ENCODE measurements at places on chromosomes 6 and 20.

DNA sequence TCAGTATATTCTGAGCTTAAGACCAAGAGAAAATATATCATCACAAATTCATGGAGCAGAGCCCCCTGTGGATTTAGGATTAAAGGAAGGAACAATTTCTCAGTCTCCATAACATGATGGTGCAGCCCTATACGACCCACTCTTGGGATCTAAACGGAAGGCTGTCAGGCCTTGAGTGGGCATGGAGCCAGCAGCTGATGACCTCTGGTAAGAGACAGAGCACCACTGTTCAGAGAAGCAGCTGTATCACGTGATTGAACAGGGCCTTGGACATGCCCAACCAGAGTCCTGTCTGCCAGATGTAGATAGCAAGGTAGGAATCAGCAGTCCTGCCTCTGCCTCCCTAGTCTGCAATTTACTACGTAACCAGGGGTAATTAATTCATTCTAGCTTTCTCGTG lies 259.4 kb upstream of the POU3F2 start:
- DNase-seq: no peak

- DNase-seq: no peak
Measured at GRCh38 chr6:140590641-140591040, 1216.2 kb upstream of the CITED2 start.

GRCh38 chr6:91715171-91715805 lies 1128.4 kb upstream of the MAP3K7 start:
- no peak for DNase-seq

GRCh38 chr20:51607170-51607569 lies 64.7 kb upstream of the NFATC2 start:
- DNase-seq: no peak

DNA sequence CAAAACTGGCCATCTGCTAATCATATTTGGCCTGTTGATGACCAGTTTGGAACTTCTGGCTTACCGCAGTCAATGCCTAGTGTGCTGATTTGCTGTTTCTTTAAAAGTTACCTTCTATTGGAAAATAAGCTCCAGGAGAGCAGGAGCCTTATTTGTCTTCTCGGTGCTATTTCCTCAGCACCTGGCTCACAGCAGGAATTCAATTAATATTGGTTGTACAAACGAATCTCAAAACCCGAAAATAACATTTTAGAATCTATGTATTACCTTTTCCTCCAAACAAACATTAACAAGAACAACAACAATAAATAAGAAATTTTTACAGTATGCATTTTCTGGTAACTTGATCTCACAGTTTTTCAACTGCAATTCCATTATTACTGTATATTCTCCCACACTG lies 1080.7 kb upstream of the MAP3K7 start:
- DNase-seq: no peak

DNA sequence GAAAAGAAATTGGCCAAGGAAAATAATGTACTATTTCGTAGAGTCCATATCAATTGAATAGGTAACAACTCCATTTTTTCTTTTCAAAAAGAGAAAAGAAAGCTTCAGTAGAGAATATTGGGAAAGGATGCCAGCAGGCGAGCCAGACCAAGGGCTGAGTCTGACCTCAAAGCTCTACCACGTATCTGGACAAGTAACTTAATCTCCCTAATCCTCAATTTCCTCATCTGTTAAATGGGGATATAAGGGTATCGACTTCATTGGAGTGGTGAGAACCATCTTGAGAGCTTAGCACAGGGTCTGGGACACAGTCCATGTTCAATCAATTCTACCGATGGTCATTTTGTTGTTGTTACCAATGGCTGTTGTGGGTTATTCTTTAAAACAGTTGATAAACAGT lies 63.2 kb upstream of the TBC1D7 start:
- DNase-seq: no peak

DNA sequence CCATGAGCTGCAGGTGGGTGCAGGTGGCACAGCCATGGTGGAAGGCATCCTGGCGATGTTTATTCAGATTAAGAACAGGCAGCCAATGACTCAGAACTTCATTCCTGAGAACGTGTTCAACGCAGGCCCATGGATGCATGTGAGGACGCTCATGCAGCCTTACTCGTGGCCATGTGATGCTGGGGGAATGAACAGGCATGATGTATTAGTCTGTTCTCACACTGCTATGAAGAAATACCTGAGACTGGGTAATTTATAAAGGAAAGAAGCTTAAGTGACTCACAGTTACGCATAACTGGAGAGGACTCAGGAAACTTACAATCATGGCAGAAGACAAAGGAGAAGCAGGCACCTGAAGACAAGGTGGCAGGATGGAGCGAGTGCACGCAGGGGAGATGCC lies 146.6 kb downstream of the RNASET2 start:
- DNase-seq: no peak

GRCh38 chr6:110492584-110492983 lies 16.2 kb upstream of the SLC22A16 start:
- no peak for DNase-seq

GRCh38 chr6:164693944-164694343 lies 615.5 kb downstream of the C6orf118 start:
- no peak for DNase-seq

- DNase-seq: no peak
Measured at GRCh38 chr6:23349521-23350147, 776.4 kb upstream of the NRSN1 start.

DNA sequence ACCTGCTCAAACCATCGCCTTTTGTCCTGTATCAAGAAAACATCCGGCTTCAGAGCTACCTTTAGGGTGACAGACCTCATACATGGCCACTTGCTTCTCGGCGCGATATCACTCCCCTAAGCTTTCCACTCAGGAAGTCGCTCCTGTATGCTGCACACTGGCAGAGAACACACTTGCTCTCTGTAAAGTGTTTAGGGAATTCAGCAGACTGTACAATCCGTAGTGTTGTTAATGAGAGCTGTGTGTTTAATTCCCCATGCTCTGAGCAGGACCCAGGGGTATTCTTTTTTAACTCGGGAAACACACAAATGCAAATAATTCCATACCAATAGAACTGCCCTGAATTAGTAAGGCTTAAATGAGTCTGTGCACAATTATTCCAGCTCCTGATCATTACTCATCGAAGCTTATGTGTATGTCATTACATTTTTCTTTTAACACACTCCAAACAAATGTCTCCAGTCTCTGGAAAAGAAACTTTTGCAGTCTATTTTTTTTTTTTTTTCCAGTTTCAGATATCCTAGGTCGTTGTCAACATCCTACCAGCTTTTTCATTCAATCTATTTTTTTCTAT lies 338.7 kb upstream of the ARID1B start:
- DNase-seq: no peak

GRCh38 chr20:5072756-5073659 lies 46.8 kb downstream of the PCNA start:
- DNase-seq: no peak

DNA sequence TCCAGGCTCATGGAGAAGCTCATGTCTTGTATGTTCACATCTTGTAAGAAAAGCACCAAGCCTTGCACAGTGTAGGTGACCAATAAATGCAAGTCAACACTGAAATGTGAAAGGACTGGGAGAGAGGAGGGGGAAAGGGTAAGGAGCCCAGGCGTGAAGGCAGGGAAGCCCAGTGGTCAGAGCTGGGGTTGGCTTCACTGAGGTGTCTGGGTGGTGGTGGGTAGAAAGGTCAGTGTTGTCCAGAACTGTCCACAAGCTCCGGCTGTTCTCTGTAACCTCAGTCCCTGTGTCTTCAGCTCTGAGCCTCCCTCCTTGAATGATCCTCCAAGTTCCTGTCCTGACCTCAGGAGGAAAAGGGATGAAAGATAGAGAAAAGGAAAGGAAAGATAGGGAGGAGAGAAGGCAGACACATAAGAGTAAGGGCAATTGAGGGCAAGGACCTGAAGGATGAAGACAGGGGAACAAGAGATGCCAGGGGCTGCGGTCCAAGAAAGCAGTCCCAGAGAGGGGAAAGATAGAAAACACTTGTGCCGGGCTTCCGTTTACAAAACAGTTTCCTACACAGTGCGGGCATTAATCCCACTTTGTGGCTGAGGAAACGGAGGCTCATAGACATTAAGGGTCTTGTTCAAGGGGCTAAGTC lies 2.4 kb upstream of the TNXB start:
- DNase-seq: no peak

DNA sequence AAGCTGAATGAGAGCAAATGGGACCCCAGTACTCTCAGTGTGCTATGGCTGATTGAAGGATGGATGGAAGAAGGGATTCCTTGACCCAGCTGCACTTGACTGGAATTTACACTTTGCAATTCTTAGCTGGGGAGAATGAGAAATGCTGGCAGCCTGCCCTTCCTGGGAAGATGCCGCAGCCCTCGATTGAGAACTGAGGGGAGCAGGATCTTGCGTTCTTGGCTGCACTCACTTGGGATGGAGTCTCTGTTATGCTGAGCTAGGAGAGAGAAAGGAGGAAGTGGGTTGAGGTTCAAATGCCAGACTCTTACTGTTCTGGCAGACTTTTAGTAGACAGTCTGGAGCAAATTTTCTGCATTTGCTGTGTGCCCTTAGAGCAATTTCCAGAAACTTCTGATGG lies 221.2 kb downstream of the FNDC1 start:
- DNase-seq: no peak

- DNase-seq: no peak
Measured at GRCh38 chr20:38373231-38373867, 27.1 kb downstream of the LBP start.

- DNase-seq: no peak
Measured at GRCh38 chr6:14948586-14949245, 297.2 kb upstream of the JARID2 start.

DNA sequence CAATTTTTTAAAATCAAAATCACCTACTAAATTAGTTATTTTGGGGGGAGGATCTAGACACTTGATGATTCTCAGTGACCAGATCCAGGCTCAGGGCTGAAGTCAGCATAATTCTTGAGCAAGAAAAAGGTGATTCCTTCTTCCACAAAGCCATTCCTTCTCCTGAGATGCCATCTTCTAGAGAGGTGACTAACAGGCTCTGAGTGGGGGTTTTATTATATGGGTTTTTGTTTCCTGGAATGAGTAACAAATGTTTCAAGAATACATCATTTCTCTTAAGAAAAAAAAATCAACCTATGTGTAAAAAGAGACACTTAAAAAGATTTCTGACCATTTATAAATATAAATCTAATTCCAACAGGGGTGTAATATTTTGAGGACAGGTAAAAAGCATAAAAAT lies 154.3 kb downstream of the NFATC2 start:
- no peak for DNase-seq

DNA sequence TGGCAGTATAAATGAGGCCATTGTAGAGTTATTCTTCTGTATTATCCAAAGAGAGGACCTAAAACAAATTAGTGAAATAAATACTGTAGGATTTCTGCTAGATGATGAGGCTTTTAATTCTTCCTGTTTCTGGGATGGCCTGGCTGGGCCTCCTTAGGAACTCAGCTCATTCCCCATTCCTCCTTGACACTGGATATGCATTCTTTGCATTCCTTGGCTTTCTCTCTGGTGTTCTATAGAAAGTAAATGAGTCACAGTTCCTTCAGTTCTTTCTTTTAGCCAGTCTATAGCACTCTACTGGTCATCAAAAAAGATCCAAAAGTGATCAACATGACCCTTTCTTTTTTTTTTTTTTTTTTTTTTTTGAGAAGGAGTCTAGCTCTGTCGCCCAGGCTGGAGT lies 8.6 kb downstream of the OR10C1 start:
- DNase-seq: no peak

GRCh38 chr20:7090811-7091210 lies 323.3 kb downstream of the BMP2 start:
- no peak for DNase-seq

GRCh38 chr20:8414586-8415274 lies 282.7 kb downstream of the PLCB1 start:
- DNase-seq: no peak

DNA sequence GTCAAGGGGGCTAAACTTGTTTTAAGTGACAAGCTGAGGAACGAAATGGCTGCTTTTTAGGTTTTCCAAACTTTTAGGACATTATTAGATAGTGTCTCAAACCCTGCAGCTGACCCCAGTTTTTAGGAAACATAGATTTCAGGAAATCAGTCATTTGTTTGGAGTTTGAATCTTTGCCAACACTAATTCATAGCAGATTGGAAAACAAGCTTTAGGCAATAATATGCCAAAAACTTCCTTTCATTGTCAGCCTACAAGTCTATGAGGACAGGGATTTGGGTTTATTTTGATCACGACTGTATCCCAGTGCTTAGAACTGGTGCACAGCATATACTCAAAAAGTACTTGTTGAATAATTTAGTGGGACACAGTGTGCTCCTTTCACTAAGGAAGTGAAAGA lies 123.2 kb downstream of the TINAG start:
- DNase-seq: no peak

- no peak for DNase-seq
Measured at GRCh38 chr20:60074276-60074675, 116.1 kb downstream of the CDH26 start.

DNA sequence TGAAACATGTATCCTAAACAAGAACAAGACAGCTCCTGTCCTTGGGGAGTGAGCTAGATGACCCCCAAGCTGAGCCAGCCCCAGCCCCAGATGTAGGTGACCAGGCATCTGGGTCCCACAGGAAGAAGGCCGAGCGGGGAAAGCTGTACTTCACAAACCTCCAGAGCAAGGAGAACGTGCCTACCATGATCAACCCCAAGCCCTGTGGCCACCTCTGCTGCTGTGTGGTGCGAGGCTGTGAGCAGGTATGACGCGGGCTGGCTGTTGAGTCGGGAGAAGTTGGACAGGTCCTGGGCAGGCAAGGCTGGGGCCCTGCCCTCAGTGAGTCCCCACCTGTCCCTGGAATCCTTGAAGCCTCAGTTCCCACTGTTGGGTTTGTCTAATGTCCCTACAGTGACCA lies 11.4 kb upstream of the CAPN11 start:
- no peak for DNase-seq

DNA sequence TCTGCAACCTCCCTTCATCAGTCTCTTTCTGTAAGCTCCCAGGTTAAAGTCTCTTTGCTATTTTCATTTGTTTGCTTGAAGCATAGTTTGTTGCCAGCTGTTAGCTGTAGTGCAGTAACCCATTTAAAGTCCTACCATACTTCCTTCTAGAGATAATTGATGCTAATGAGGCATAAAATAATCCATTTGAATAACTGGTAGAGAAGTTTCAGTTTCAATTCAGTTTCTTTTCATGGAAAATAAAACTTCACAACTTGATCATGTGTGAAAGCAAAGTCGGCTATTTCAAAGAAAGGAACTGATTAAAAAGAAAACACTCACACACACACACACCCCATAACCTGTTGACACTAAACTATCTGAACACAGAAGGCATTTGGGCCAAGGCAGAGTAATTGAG lies 68.5 kb upstream of the TENT5A start:
- no peak for DNase-seq

GRCh38 chr20:19211661-19212468 lies 577 bp upstream of the SLC24A3 start:
- no peak for DNase-seq

- DNase-seq: no peak
Measured at GRCh38 chr20:46071573-46071972, 18.2 kb downstream of the NCOA5 start.

DNA sequence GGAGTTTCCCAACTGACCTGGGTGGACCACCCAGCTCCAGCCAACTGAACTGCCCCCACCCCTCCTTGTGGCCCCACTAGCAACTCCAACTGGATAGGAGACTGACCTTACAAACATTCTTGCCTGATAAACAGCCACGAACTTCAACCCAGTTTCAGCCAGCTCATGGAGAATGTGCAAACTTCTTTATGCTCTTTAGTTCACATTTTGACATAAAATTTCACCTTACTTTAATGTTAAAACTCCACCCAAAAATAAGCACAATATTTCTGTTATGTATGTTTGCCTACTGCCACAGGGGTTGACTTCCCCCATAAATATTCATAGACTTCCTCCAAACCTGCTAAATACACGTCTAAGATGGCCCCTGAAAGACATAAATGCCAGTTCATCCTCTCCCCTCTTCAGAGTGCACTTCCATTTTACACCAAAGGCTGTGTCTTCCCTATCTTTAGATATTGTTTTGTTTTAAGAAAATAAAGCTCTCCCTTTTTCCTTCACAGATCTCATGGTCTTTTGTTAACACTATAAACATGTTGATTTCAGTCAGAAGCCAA lies 643.7 kb downstream of the EPM2A start:
- no peak for DNase-seq
